Common myeloid progenitor, CD34-positive (primary cell): ENCODE measurements at places on chromosomes 7 and 10.

DNA sequence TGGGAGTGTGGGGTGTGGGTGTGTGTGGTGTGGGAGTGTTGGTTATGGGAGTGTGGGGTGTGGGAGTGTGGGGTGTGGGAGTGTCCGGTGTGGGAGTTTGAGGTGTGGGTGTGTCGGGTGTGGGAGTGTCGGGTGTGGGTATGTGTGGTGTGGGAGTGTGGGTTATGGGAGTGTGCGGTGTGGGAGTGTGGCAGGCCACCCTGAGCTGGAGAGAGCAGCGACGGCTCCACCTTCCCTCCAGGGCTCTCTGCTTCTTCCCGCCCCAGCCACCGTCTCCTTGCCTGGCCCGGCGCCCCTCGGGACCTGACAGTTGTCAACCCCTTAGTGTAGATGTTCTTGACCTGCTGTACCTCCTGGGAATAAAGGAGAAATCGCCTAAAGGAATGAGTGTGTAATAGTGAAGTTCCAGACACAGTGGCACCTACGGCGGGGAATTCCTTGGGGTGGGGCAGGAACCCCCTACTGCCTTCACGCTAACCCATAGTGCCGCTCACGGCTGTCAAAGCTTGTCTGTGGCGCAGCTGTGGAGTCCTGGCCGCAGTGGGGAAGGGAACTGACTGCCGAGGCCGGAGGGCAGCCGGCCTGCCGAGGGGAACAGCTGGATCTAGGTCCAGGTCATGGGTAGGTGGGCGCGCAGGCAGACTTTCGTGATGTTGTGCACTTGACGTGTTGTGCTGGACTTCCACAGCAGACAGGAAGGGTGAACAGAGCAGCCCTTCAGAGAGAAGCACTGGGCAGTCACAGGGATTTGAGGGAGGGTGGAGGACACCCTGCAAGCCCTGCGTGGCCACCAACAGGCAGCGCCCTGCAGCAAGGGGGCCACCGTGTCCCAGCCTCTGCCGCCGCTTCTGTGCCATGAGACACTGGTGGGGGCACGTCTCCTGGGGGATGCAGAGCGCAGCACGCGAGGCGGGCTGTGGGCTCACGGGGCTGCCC, 49.0 kb upstream of the EN2 start:
- peak; percentile 21 for DNase-seq

DNA sequence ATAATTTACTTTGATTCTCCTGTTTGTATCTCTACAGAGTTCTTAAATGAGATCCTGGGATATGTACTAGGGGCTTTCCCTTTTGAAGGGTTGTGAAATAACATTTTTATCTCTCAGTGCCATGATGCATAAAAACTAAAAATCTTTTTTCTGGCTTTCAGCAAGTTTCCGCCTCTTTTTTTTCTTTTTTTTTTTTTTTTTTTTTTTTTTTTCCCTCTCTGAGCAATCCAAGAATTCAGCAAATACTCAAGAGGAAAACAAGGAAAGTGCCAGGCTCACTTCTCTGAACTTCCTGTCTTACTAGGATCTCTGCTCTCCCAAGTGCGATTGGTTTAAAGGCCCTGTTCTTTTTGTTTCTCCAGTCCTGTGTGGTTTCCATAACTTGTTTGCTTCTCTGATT, 79.9 kb downstream of the HYCC1 start:
- DNase-seq = no peak

DNA sequence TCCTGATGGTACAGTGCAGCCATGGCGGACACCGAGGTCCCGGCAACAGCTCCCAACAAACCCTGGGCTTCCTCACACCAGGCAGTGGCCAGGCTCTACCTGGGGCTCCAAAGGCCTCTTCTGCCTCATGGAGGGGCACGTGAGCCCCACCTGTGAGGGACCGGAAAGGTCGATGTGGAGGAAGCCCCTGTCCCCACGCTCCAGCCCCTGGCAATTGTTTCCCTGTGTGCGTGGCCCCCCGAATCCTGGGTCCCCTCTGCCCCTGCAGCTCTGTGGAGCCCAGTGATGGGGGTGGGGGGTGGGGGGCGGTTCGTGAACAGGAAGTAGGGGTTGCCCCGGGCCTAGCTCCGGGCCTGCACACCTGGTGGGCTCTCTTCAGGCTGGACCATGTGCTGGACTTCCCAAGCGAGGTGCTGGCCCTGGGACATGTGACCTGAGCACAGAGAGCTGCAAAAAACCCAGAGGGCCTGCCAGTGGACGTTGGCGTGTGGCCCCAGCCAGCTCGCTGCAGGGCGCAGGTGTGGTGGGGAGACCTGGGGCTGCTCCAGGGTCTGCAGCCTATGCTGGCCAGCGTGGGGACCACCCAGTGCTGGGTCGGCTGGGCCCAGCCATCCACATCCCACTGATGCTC, 72.6 kb downstream of the INPP5A start:
- DNase-seq = no peak

DNA sequence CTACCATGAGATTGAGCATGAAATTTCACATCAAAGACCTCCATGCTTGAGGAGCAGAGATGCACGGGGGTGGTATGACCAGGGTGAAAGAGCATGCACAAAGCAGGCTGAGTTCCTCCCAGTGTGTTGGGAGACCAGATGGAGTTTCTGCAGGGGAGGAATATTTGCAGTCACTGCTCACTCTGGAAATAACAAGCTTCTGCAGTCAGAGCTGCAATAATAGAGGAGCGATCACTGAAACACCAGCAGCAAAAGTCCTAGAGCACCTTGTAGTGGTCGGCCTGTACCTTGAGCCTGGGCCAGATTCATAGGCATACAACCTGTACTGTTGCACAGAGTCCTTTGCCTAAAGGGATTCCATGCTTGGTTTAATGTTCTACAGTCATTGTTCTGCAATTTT, 184.5 kb upstream of the SP8 start:
- DNase-seq = no peak

GRCh38 chr10:70599791-70600190, 2.8 kb downstream of the PRF1 start:
- DNase-seq = no peak

- no peak for DNase-seq
Measured at GRCh38 chr10:21043044-21043443, 145.9 kb upstream of the NEBL start.

DNA sequence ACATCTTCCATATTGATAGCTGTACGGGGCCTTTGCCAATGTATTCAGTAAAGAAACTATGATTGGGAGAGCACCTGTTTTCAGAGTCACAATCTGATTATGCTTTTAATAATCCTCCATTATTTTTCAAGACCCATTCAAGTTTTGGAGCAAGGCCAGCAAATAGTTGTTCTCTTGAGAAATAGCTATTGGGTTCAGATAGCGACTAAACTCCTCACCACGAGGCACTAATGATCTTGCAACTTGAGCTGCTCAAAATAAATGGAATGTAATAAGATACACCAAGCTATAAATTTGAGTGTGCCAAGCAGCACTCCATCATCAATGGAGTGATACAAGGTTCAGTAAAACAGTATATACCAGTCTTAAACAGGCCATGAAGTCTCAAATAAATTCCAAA, 7.4 kb upstream of the MALRD1 start:
- DNase-seq = no peak

- DNase-seq = no peak
Measured at GRCh38 chr10:75508239-75508813, 76.9 kb downstream of the LRMDA start.

- DNase-seq = no peak
Measured at GRCh38 chr10:88437411-88437810, 145.7 kb downstream of the RNLS start.

GRCh38 chr7:25087855-25088254, 37.2 kb downstream of the CYCS start:
- peak; percentile 13 for DNase-seq

GRCh38 chr7:124667312-124668153, 98.1 kb downstream of the GPR37 start:
- no peak for DNase-seq

GRCh38 chr7:1591876-1592275, 22.0 kb upstream of the PSMG3 start:
- peak; percentile 47 for DNase-seq

DNA sequence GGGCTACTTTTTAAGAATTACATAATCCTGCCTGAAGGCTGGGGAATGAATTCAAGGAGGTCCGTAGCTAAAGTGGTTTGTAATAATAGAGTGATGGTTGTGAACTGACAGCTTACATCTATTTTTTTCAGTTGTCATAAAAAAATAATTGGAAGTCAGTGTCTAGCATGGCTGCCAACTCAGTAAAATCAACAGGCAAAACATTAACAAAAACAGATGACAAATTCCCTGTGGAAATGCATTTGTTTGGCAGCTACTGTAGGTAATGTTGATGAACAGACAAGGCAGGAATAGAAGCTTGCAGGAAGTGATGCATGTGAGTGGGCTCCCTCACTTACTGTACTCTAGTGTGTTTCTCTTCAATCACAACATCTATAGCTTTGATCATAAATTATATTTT, 766.0 kb upstream of the POT1 start:
- no peak for DNase-seq

DNA sequence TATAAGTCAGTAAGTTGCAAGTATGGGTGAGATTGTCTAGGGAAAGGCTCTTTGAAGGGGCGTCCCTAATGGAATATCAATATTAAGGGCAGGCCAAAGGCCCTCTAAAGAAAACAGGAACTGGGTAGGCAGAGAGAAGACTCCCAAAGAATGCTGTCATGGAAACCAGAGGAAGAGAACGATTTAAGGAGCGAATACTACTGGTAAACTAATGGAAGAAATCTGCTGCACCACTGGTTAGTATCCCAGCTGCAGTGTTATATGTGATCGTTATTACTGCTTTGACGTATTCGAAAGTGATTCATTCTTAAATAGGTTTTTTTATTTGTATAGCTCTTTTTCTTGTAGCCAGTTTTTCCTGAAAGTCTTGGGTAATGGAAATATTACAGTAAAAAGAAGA, 1.3 kb downstream of the CASP2 start:
- no peak for DNase-seq

DNA sequence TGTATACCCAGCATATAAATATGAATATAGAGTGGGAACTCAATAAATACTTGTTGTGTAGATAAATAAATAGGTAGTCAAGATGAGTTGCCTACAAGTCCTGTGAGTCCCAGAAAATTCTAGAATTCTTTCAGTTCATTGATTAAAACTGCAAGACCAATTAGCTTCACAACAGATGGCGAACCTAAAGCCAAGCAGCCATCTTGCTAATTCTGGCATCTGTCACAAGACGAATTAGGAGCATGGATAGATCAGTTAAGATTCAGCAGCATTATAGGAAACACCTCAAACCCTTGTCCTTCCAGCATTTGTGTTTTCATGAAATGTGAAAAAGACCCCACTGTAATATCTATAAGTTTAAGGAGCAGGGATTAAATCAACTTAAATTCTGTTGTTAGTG, 552.7 kb downstream of the MAGI2 start:
- no peak for DNase-seq

- DNase-seq = no peak
Measured at GRCh38 chr7:93036807-93037206, 81.0 kb downstream of the SAMD9 start.

DNA sequence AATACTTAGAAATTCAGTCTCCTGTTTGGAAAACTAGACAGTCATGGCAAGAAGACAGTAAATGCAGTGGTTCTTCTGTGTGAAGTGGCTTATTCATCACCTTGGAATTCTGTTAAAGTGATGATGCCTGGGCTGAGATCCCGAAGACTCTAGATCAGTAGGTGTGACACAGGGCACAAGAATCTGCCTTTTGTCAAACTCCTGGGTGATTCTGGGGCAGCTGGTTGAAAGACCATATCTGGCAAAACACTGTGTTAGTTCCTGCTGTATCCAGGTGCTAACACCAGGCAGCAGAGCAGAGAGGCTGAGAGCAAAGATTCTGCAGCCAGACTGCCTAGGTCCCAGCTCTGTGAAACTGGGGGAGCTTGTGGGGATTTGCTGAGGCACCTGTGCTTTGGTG, 26.5 kb downstream of the MRC1 start:
- DNase-seq = no peak

DNA sequence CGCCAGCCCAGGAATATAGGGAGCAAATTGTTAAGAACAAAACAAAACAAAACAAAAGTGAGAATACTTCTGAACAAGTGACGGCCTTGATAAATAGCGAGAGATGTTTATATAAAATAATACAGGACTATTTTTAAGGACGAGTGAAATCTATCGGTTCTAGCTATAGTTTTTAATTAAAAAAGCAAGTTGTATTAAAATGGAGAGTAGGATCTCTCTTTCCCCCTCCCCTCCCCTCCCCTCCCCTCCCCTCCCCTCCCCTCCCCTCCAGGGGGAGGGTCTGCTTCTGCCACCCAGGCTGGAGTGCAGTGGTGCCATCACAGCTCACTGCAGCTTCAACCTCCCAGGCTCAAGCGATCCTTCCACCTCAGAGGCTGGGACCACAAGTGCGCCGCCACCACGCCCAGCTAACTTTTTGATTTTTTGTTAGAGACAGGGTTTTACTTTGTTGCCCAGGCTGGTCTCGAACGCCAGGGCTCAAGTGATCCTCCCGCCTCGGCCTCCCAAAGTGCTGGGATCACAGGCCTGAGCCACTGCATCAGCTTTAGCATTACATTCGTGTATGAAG, 440 bp upstream of the TCAF1 start:
- DNase-seq = peak; percentile 19

- no peak for DNase-seq
Measured at GRCh38 chr10:76302481-76302880, 871.1 kb downstream of the LRMDA start.

DNA sequence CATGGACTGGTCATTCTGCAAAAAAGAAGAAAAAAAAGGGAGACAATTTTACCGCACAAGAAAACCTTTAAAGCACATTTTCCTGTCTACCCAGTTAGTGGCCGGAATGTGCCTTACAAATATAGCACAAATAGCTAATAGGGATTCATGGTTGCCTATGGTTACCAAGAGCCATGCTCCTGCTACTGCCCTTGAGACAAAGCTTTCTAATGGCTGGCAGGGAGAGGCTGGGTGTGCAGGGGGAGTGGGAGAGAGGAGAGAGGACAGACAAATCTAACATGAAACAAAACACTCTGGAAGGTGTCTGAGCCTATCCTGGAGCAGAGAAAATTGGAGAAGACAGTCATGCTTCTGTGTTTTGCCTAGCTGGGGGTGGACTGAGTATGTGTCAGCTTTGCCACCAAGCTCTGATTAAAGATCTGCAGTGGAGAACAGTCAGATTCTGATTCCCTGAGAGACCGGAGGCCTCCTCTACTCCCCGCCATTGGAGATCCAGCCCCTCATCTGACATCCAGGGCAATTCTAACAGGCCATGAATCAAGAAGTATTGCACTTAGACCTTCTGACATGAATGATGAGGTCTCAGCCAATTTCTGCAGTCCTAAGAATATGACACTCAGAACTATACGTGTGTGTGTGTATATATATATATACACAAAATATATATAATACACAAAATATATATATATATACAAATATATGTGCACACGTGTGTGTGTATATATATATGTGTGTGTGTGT, 80.2 kb downstream of the PRTFDC1 start:
- DNase-seq = no peak

DNA sequence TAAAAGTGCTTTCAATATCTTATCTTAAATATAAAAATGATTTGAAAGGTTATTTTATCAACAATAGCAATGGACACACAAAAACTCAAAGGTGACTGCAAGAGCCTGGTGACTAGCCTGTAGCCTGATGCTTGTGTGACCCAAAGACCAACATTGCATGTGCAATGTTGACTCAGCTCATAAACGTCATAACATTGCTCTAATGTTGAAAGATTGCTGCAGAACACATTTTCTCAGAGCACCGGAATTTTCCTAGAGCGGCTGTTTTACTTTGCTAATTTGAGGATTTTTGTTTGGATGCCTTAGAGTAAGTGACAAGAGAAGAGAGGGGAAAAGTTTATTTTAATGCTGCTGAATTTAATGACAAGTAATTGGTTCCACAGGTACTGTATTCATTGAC, 107.1 kb downstream of the RAB18 start:
- no peak for DNase-seq

- no peak for DNase-seq
Measured at GRCh38 chr7:134371536-134371935, 54.8 kb upstream of the SLC35B4 start.

GRCh38 chr7:2681929-2682799, 5.8 kb upstream of the AMZ1 start:
- no peak for DNase-seq
